Pancreas (tissue), 10 donors: ENCODE measurements at places on chromosomes 6 and 20. TPM values are rescaled to one million over a fixed set of nuclear protein-coding genes. Genes with fewer than 3 reads are reported as not detected.

CST3 gene
- 445 TPM for total RNA-seq

DNA sequence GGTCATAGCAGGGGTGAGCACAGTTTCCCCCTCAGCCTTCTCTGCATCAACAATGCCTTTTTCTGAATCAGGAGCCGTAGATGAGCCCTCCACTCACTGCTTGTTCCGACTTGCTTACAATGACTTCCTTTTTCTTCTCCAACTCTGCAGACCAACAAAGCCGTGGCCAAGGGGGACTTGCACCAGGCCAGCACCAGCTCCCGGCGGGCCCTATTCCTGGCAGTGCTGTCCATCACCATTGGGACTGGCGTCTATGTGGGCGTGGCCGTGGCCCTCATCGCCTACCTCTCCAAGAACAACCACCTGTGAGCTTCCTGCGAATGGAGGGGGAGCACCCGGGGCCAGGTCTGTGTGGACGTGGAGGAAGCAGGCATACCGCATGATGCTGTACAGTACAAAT lies 195.8 kb downstream of the SYNDIG1 start:
- H3K27me3 ChIP-seq: no peaks in the 10 kb centered on the region
- H3K27ac ChIP-seq: no peak overlapping the region
- H3K4me3 ChIP-seq: no peak overlapping the region
- H3K36me3 ChIP-seq: no peaks in the 10 kb centered on the region
- no peak for DNase-seq
- no peaks in the 10 kb centered on the region for H3K4me1 ChIP-seq

GRCh38 chr6:118984342-118984741 lies 49.4 kb upstream of the MCM9 start:
- H3K4me3 ChIP-seq: no peak overlapping the region
- no peak overlapping the region for H3K27ac ChIP-seq
- no peaks in the 10 kb centered on the region for H3K4me1 ChIP-seq
- DNase-seq: no peak

SNAI1 gene
- 0.46 TPM for total RNA-seq

- no peak for DNase-seq
- H3K4me1 ChIP-seq: no peaks in the 10 kb centered on the region
- H3K27ac ChIP-seq: no peak overlapping the region
- no peaks in the 10 kb centered on the region for H3K27me3 ChIP-seq
Observed at GRCh38 chr6:162898011-162898410, 170.2 kb downstream of the PACRG start.

GRCh38 chr6:28880894-28881780 lies 42.6 kb downstream of the TRIM27 start:
- peak overlapping the region; percentile 22 for H3K4me3 ChIP-seq
- no peaks in the 10 kb centered on the region for H3K36me3 ChIP-seq
- peaks cover 5% of the 10 kb centered on the region for H3K27me3 ChIP-seq
- DNase-seq: no peak

- H3K27me3 ChIP-seq: no peaks in the 10 kb centered on the region
- H3K27ac ChIP-seq: no peak overlapping the region
- peaks cover 7% of the 10 kb centered on the region for H3K4me1 ChIP-seq
- H3K4me3 ChIP-seq: no peak overlapping the region
- no peaks in the 10 kb centered on the region for H3K36me3 ChIP-seq
- DNase-seq: no peak
Observed at GRCh38 chr6:36320475-36320874, 16.2 kb downstream of the BNIP5 start.

DNA sequence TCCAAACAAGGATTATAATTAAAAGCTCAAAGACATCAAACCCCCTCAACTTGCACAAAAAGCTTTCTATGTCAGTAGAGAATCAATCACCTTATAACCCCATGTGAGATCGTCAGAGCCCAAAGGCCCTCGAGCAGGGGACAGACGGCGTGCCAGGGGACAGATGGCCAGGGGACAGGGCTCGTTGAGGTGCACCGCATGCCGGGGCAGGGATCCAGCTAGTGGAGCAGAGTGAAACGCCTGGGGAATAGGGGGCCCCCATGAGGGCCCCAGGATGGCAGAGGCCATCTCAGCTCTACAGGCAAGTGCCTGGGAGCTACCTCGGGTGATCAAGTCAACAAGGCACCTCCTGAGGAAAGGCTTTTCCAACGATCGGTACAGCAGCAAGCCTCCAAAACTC lies 28.6 kb downstream of the DIDO1 start:
- H3K4me1 ChIP-seq: peaks cover 8% of the 10 kb centered on the region
- no peaks in the 10 kb centered on the region for H3K27me3 ChIP-seq
- H3K4me3 ChIP-seq: no peak overlapping the region
- DNase-seq: no peak
- H3K36me3 ChIP-seq: no peaks in the 10 kb centered on the region

HLA-DRA gene
- 16.3 TPM for total RNA-seq

CDH4 gene
- total RNA-seq: 0.04 TPM

TGM3 gene
- 0.06 TPM for total RNA-seq

DNA sequence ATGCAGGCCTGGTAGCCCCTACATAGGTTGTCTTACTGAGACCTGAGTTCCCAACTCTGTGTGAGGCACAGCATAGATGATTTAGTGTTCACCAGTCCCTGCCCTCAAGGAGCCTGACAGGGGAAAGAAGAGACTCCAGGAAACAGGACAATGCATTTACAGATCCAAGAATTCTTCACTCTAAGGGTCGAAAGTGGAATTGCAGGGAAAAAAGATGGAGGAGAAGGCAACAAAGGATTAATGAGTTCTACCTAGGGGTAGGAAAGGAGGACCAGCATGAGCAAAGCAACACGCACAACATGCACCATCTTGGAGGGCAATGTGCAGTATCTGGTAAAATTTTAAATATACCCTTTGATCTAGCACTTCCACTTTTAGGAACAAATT lies 5.9 kb downstream of the SPAG4 start:
- H3K36me3 ChIP-seq: no peaks in the 10 kb centered on the region
- H3K4me1 ChIP-seq: peaks cover 8% of the 10 kb centered on the region
- H3K4me3 ChIP-seq: no peak overlapping the region
- DNase-seq: no peak

MEI4 gene
- 1.9 TPM for total RNA-seq

GRCh38 chr6:47413752-47414422 lies 63.7 kb upstream of the CD2AP start:
- peak overlapping the region; percentile 37 for H3K4me3 ChIP-seq
- no peak overlapping the region for H3K27ac ChIP-seq
- peaks cover 16% of the 10 kb centered on the region for H3K4me1 ChIP-seq
- H3K27me3 ChIP-seq: no peaks in the 10 kb centered on the region
- peak; percentile 20 for DNase-seq

- no peaks in the 10 kb centered on the region for H3K4me1 ChIP-seq
- no peaks in the 10 kb centered on the region for H3K36me3 ChIP-seq
- no peak overlapping the region for H3K4me3 ChIP-seq
- no peaks in the 10 kb centered on the region for H3K27me3 ChIP-seq
- peak overlapping the region; percentile 24 for H3K27ac ChIP-seq
- DNase-seq: no peak
Observed at GRCh38 chr20:47455133-47456040, 46.3 kb upstream of the NCOA3 start.

PIM1 gene
- 25.3 TPM for total RNA-seq

BTN3A1 gene
- total RNA-seq: 33.5 TPM

DNA sequence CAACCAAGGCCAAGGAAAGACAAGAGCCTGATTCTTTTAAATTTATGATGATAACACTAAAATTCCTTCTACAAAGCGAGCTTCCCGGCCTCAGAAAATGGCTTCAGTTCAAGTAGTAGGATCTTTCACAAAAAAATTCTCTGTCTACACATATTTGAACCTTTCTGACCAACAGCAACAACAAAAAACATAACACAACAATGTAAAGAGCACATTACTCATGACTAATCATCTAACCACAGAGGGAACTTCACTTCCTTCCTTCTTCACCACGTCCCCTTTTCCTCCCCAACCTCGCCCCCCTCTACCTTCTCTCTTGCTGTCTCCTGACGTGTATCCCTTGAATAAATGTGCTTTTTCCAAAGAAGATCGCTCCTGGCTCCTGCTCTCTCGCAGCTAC lies 228.2 kb downstream of the MYLK4 start:
- H3K4me1 ChIP-seq: no peaks in the 10 kb centered on the region
- H3K27ac ChIP-seq: no peak overlapping the region
- no peak overlapping the region for H3K4me3 ChIP-seq
- no peaks in the 10 kb centered on the region for H3K36me3 ChIP-seq
- no peak for DNase-seq

KCNB1 gene
- total RNA-seq: 0.31 TPM

GRCh38 chr6:25640891-25641290 lies 11.1 kb upstream of the SCGN start:
- H3K27me3 ChIP-seq: no peaks in the 10 kb centered on the region
- H3K4me3 ChIP-seq: no peak overlapping the region
- DNase-seq: no peak
- H3K36me3 ChIP-seq: no peaks in the 10 kb centered on the region

GRCh38 chr6:111367393-111368088 lies 115.5 kb downstream of the REV3L start:
- no peaks in the 10 kb centered on the region for H3K36me3 ChIP-seq
- H3K27me3 ChIP-seq: no peaks in the 10 kb centered on the region
- H3K27ac ChIP-seq: no peak overlapping the region
- no peaks in the 10 kb centered on the region for H3K4me1 ChIP-seq
- no peak for DNase-seq
- no peak overlapping the region for H3K4me3 ChIP-seq

TDP2 gene
- 16.3 TPM for total RNA-seq

DNA sequence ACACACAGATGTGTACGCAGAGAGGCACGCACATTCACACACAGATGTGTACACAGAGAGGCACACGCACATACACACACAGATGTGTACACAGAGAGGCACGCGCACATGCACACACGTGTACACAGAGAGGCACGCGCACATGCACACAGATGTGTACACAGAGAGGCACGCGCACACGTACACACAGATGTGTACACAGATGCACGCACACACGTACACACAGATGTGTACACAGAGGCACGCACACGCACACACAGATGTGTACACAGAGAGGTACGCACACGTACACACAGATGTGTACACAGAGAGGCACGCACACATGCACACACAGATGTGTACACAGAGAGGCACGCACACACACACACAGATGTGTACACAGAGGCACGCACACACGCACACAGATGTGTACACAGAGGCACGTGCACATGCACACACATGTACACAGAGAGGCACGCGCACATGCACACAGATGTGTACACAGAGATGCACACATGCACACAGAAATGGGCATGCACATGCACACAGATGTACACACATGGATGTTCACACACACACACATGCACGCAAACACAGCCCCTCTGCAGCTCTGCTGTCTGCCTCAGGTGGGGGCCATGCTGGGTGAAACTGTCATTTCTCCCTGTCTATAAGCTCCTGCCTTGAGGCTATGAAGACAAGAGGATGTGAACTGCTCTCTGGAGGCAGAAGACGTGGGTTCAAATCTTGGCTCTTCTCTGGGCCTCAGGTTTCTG lies 14.3 kb upstream of the MYT1 start:
- H3K4me3 ChIP-seq: no peak overlapping the region
- no peak overlapping the region for H3K27ac ChIP-seq
- H3K36me3 ChIP-seq: no peaks in the 10 kb centered on the region
- no peaks in the 10 kb centered on the region for H3K27me3 ChIP-seq
- DNase-seq: no peak

- no peak overlapping the region for H3K27ac ChIP-seq
- no peaks in the 10 kb centered on the region for H3K4me1 ChIP-seq
- H3K36me3 ChIP-seq: no peaks in the 10 kb centered on the region
Observed at GRCh38 chr20:62181808-62182207, 1.0 kb upstream of the MTG2 start.

CDKN1A gene
- total RNA-seq: 109 TPM

KHDRBS2 gene
- 0.09 TPM for total RNA-seq

DNA sequence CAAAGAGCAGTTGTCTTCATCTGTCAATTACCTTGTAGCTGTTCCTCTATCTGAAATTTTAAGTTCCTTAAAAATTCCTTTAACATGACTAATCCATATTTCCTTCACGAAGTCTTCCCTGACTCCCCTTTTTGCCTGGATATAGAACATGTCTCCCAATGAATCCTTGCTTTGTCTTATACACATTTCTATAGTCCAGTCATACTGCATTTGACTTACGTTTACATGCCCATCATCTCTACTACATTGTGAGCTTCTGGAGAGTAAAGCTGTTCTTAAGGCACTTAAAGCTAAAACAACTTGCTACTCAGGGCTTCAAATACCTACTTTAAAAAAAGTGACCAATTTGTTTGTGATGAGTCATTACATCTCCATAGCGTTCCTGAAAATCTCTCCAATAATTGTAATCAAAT lies 4.9 kb downstream of the REV3L start:
- no peaks in the 10 kb centered on the region for H3K27me3 ChIP-seq
- H3K4me1 ChIP-seq: peaks cover 34% of the 10 kb centered on the region
- DNase-seq: no peak

DNA sequence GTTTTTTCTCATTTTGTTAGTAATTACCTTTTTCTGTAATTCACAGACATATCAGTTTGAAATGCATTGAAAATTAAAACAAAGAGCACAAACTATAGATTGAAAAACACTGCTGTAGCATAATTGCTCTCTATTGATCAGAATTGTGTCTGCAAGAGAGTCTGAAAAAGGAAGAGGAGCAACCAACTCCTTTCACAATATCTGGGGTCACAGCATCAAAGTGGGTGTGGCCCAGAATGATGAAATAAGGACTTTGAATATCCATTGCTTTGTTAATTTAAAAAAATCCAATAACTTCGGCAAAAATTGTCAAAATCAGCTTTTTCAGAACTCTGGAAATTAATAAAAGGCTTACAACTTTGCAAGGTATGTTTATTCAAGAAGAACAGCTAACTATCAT lies 99.2 kb downstream of the MYLK4 start:
- no peak overlapping the region for H3K27ac ChIP-seq
- H3K36me3 ChIP-seq: no peaks in the 10 kb centered on the region
- H3K4me3 ChIP-seq: no peak overlapping the region
- DNase-seq: no peak

C6orf118 gene
- total RNA-seq: not detected

MGME1 gene
- 6.7 TPM for total RNA-seq

C4A gene
- total RNA-seq: 14.0 TPM

- H3K4me3 ChIP-seq: no peak overlapping the region
- H3K36me3 ChIP-seq: no peaks in the 10 kb centered on the region
- no peaks in the 10 kb centered on the region for H3K27me3 ChIP-seq
- no peak for DNase-seq
- peak overlapping the region; percentile 83 for H3K27ac ChIP-seq
Observed at GRCh38 chr20:50247196-50248094, 56.8 kb downstream of the CEBPB start.

- DNase-seq: no peak
- no peak overlapping the region for H3K27ac ChIP-seq
Observed at GRCh38 chr6:11362564-11362963, 130.1 kb upstream of the NEDD9 start.

GRCh38 chr6:87654875-87655454 lies 47.1 kb downstream of the AKIRIN2 start:
- H3K27ac ChIP-seq: no peak overlapping the region
- H3K27me3 ChIP-seq: no peaks in the 10 kb centered on the region
- H3K4me1 ChIP-seq: no peaks in the 10 kb centered on the region
- DNase-seq: no peak
- no peak overlapping the region for H3K4me3 ChIP-seq

DNA sequence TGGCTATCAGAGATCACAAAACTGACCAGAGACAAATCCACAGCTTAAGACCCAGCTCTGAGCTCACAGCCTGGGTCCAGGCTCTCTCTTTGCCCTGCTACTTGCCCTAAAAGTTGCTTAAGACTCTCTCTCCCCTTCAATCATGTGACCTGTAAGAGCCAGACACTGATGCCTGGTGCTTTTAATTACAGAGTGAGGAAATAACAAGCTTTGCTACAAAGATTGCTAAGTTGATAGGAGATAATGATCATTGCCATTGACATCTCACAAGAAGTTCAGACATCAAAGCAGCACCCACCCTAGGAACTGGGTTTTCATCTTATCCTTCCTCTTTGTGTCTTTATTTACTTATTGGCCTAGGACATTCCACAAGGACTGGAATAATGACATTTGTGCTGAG lies 125.9 kb upstream of the CD93 start:
- no peaks in the 10 kb centered on the region for H3K4me1 ChIP-seq
- H3K27ac ChIP-seq: no peak overlapping the region
- H3K4me3 ChIP-seq: no peak overlapping the region
- H3K36me3 ChIP-seq: no peaks in the 10 kb centered on the region
- no peak for DNase-seq
